Bronchial epithelial cell (primary cell): ENCODE measurements at places on chromosomes 3 and 15.

- DNase-seq = no peak
These were observed 360.1 kb downstream of the SHQ1 start for GRCh38 chr3:72487946-72488737.

DNA sequence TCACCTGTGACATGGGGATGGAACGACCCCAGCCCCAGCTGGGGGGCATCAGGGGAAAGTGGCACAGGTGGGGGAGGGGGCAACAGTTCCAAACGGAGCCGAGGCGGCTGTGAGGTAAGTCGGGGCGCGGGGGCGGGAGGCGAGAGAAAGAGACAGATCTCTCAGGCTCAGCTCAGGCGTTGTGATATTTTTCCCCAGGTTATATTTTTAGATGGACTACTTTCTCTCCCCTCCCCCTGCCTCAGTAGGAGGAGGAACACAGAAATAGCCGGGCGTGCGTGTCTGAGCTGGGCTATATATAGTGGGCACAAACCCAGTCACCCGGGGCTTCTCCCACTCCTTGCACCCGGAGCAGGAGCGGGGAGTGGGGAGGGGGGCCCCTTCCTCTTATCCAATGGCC lies 91.0 kb upstream of the LINGO1 start:
- DNase-seq = no peak

DNA sequence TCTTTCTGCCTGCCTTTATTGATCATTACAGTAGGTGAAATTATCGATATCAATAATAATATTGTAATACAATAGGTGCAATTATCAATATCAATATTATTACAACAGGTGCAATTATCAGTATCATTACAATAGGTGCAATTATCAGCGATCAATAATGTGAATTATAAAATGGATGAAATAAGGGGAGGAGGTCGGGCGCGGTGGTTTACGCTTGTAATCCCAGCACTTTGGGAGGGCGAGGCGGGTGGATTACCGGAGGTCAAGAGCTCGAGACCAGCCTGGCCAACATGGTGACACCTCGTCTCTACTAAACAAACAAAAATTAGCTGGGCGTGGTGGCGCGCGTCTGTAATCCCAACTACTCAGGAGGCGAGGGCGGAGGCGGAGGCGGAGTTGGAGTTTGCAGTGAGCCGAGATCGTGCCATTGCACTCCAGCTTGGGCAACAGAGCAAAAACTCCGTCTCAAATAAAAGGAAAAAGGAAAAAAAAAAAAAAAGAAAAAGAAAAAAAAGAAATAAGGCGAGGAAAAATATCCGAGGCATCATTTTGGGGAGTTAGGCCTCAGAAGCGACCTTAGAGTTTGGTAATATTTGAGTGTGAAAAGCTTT lies 611 bp upstream of the BNIP2 start:
- DNase-seq = peak; percentile 62

DNA sequence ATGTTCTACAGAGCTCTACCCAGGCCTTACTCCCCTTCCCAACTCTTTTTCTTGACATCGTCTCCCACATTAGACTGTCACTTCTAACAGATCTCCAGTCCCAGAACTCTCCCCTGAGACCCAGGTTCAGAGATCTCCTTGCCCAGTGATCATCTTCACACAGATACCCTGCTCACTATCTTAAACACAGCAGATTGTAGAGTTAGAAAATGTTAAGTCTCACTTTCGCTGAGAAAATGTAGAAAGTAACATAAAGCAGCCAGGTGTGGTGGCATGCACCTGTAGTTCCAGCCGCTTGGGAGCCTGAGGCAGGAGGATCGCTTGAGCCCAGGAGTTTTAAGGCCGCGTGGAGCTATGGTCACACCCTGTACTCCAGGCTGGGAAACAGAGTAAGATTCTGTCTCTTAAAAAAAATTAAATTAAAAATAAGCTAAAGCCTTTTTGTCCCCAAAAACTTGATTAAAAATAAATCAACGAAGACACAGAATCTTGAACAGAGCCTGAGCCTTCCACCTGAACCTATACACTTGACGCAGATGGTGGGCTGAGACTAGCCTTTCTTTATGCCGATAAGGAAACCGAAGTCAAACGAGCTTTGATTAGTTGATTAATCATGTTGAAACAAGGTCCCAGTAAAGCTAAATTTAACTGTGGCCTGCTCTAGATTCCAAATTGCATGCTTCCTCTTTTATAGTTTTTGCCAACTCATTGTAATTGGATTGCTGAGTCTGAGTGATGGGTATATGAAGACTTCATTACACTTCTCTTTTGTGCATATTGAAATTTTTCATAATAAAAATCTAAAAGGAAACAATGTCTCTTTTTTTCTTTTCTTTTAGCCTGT lies 31.3 kb upstream of the BLM start:
- no peak for DNase-seq

DNA sequence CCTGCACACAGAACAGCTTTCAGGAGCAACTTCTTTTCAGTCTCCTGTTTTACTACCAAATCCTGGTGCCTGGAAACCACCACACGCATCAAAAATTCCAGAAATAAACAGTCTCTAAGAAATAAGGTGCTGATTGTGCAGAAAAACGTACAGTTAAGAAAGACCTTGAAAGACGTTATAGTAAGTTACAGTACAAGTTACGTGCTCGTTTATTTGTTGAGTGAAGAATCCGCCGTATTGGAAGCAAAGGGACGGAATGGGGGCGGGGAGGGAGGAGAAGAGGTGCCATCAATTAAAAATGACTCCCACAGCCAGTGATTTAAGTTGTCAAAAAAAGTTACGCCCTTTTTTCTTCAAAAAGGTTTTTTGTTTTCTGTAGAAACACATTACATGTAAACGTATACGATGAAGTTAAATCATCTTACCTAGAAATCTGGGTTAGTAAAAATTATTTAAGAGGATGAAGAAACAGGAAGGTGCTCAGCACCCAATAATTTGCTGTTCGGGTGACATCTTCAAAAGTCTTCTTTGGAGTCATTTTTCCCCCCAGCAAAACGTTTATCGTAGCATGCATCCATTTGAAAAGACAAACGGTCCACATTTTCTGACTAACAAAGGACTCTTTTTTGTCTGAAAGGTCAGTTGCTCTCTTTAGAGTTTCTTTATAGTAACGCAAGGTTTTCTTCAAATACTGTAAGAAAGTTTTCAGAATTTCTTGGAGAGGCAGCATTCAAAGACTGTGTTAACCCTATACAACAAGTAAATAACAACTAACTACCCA lies 782 bp upstream of the UACA start:
- DNase-seq = no peak

DNA sequence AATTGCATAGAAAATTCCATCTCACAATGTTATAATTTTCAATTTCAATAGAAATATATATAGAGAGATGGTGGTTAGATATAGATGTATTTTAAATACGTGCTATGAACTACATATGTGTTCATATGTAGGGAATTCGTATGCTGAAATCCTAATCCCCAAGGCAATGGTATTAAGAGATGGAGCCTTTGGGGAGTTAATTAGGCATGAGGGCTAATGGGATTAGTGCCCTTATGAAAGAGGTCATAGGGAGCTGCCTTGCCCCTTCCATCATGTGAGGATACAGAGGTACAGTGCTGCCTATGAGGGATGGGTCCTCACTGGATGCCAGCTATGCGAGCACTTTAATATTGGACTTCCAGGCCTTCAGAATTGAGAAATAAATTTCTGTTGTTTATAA lies 79.6 kb upstream of the CCDC54 start:
- DNase-seq = no peak

DNA sequence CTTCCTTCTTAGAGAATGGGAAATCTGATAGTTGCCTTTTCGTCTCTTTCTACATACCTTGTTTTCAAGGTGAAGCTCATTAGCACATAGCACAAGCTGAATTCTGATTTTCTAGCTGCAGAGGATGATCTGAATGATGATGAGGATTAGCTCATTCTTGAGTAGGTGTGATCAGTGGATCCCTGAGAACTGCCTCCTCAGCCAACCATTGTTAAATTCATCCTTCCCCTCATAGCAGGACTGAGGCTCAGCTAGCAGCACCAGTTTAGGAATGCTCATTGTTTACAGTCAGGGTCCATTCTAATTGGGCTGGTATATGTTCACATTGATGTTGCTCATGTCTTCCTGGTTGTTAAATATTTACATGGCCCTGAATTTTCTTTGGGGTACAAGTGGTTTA lies 299.9 kb upstream of the MME start:
- no peak for DNase-seq

DNA sequence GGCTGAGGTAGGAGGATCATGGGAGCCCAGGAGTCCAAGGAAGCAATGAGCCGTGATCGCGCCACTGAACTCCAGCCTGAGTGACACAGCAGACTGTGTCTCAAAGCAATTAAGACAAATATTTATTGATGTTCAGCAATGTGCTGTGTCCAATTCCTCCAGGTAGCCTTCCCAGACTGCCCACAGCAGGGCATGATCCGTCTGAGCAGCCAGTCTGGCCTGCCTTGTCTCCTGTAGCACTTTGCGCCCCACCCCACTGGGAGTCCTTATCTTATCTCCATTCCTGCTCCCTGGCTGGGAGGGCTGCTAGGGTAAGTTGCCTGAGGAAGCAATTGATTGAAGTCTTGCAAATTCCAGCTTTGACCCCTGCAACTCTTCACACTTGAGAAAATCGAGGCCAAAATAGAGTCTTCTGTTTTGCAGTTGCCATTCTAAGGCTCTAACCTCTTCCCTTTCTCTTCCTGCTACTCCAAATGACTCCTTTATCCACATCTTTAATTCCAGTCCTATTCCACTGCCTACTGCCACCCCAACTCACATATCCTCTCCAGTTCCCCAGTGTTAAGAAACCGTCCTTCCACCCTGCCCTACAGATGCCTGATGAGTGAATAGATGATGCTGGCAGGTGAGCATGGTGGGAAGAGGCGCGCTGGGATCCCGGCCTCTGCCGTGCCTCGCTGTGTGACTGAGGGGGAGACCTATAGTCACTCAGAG lies 26.9 kb upstream of the LCTL start:
- no peak for DNase-seq

GRCh38 chr3:194816748-194817591 lies 131.3 kb downstream of the FAM43A start:
- DNase-seq = no peak

DNA sequence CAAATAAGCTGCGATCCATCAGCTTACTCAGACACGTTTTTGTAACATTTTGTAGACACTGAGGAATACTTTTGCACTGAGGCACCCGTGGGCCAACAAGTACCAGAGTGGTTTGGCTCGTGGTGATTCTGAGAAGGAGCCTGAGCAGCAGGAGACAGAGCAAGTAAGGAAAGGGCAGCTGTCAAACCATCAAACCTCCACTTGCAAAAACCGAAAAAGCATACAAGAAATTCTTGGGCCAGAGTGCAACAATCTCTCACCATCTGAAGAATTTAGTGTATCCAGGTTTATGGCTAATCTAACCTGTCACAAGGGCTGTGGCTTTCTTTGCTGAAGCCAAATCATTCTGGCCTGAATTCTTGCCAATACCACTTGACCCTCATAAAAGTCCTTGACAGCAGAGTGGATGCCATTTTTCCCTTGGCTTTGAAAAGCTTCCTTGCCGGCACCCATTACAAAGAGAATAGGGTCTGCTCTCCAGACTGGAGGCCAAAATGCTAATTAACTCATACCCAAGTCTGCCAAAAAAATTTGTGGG lies 56.7 kb downstream of the MYO1E start:
- no peak for DNase-seq

- DNase-seq = no peak
These were observed 406.5 kb upstream of the ARHGEF26 start for GRCh38 chr3:153714588-153715290.

- DNase-seq = no peak
These were observed 317.3 kb upstream of the NECTIN3 start for GRCh38 chr3:110754212-110754916.
